ENCODE measurements at places on chromosomes 6 and 20. TPM values are rescaled to one million over a fixed set of nuclear protein-coding genes. Genes with fewer than 3 reads are reported as not detected.

Gene PDYN
- total RNA-seq, result not detected

Gene SLC44A4
- 3.6 TPM for total RNA-seq

Gene IRF4
- 0.40 TPM for total RNA-seq

Gene SYNDIG1
- not detected for total RNA-seq

Gene POFUT1
- total RNA-seq, result 18.6 TPM

Gene ESR1
- not detected for total RNA-seq

Gene CYP39A1
- total RNA-seq, result 9.2 TPM

Gene TTPAL
- total RNA-seq, result 7.9 TPM

Gene VEGFA
- total RNA-seq, result 59.5 TPM

Gene C6orf52
- total RNA-seq, result not detected

Gene KCNQ5
- 0.57 TPM for total RNA-seq

Gene MCCD1
- total RNA-seq, result not detected

Gene CPNE5
- 2.5 TPM for total RNA-seq

Gene KIAA1755
- 3.4 TPM for total RNA-seq

Gene NT5DC1
- total RNA-seq, result 11.7 TPM

Gene C20orf141
- total RNA-seq, result not detected
